HuH-7.5 (cell line): ENCODE measurements at places on chromosomes 4 and X.

GRCh38 chrX:44946771-44947170 lies 73.8 kb downstream of the KDM6A start:
- no peak for DNase-seq

- DNase-seq, result no peak
Observed at GRCh38 chr4:170014359-170015011, 11.7 kb downstream of the MFAP3L start.

- DNase-seq, result no peak
Observed at GRCh38 chr4:153275380-153276276, 68.9 kb upstream of the MND1 start.

DNA sequence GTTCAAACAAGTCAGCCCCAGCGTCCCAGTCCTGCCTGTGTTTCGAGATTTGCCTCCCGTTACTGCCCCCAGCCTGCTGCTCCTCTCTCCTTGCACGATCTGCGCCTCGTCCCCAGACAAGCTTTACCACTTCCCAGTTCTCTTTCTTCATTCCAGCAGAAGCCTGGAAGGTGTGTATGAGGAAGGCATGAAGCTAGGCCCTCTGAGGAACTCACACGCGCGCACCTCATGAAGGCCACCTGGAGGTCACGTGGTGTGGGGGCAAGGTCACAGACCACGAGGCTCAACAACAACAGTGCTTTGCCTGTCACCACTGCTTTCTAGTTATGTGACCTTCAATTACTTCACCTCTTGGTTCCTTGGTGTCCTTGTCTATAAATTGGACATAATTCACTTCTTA lies 181.0 kb downstream of the PALLD start:
- no peak for DNase-seq

- no peak for DNase-seq
Observed at GRCh38 chrX:28997706-28998463, 410.6 kb downstream of the IL1RAPL1 start.

GRCh38 chr4:89299153-89299791 lies 8.3 kb downstream of the GPRIN3 start:
- no peak for DNase-seq

GRCh38 chr4:91113130-91113706 lies 986.0 kb downstream of the CCSER1 start:
- DNase-seq, result no peak

DNA sequence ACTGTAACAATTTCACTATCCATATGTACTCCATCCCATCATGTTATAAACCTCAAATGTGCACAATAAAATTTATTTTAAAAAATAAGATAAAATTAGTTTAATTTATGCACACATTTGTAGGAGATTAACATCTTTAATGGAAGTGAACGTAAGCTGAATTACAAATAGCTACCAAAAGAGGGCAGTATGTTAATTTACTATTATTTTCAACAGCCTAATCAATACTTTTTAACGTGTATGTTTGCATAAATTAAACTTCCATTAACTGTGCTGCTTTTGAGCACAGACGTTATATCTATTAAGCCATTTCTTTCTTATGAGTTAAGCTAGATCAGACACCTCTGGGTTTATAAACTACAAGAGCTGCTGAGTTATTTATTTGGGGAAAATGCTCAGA lies 56.5 kb upstream of the PHKA2 start:
- DNase-seq, result no peak

DNA sequence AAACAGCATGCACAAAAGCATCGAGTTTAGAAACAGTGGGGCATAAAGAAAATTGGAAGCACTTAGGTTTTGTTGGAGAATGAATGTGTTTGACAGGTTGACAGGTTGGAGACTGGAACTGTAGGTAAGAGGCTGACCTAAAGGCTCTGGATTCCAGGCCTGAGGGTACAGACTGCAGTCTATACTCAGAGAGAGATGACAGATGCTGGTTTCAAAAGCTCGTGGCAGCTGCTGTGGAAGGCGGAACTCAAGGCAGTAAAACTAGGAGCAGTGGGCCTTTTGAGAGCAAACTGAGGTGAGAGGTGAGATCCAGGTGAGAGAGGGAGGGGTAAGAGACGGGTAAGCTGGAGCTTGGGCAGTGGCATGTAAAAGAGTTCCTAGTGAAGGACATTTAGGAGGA lies 415.2 kb downstream of the TRIML1 start:
- DNase-seq, result no peak

- DNase-seq, result no peak
Observed at GRCh38 chr4:146943691-146944375, 1.8 kb downstream of the TTC29 start.

- no peak for DNase-seq
Observed at GRCh38 chr4:72690771-72691170, 121.8 kb upstream of the ADAMTS3 start.

DNA sequence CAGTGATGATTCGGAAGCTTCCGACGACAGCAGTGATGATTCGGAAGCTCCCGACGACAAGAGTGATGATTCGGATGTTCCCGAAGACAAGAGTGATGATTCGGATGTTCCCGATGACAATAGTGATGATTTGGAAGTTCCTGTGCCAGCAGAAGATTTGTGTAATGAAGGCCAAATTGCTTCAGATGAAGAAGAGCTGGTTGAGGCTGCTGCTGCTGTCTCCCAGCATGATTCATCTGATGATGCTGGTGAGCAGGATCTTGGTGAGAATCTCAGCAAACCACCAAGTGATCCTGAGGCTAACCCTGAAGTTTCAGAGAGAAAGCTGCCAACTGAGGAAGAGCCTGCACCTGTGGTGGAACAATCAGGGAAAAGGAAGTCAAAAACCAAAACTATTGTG lies 14.2 kb downstream of the CXCR3 start:
- no peak for DNase-seq

DNA sequence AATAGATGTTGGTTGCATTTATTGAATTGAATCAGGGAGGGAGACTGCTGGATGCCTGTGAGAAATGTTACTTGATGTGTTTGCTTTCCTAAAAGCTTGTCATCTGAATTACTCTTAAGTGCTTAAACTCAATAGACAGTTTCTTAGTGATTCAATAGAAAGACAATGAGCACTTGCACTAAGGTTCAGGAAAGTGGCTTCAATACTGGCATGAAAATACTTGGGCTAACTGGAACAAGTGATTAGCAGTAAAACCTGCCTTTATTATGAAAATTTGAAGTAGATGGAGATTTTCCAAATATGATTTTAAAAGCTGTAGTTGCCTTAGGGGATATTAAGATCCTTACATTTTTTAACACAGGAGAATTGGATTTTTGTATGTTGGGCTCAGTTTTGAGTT lies 123.3 kb downstream of the RNF150 start:
- no peak for DNase-seq

- DNase-seq, result no peak
Observed at GRCh38 chr4:37762991-37763368, 63.5 kb upstream of the PGM2 start.

DNA sequence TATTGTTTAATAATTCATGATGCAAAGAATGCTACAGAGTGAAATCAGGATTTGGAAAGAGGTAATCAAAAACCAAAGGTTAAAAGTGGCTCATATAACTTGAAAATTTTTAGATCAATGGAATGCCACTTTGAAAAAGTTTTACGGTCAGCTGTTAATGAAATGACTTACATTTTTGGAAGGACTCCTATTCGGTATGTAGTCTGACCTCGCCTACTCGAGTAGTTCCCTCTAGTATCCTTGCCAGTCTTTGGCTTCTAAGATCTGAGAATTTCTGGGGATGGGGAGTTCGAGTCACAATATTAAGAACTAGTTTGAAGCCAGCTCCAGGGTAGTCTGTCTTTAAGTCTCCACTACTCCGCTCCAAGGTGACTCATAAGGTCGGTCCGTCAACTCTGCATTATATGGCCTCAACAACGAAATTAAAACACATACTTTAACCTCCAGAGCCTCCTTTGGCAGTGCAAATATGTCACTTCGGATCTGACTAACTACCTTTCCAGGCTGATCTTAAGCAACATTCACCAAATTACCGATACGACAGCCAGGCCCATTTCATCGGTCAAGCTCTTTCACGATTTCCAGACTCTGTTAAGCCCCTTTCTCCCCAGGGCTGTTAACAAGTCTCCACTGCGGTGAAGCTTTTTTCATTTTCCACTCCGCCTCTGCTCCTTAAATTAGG lies 733 bp upstream of the NAA15 start:
- no peak for DNase-seq

GRCh38 chr4:86117705-86118302 lies 242.0 kb downstream of the MAPK10 start:
- DNase-seq, result no peak

DNA sequence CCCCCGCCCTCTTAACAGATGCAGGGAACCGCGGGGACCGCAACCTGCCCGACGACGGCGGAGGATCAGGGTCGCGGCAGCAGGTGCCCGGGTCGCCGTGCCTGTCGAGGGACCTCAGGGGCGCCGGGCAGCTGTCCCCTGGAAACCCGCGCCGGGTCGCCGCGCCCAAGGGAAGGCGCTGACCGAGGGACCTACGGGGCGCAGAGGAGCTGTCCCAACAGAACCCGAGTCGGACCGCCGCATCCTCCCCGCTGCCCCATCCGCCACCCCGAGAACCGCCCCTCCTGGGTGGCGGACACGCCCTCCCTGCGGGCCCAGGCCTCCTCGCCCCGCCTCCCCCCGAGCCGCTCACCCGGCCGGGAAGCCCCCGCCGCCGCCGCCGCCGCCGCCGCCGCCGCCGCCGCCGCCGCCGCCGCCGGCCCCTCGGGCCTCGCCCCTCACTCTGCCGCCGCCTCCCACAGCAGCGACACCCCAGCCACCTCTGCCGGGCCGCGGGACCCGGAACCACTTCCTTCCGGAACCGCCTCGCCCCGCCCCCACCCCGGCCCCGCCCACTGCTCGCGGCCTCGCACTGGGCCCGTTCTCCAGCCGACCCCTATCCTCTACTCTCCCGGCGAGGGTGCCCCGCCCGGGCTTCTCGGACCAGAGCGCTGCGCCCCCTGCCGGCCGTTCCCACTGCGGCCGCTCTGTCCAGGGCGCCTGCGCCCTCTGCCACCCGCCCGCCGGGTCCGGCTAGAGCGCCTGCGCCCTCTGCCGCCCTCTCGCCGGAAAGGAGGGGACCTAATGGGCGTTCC lies at the start of gene BCLAF3:
Gene BCLAF3 (minus strand): TSS at position 506 of the 794 bp plus-strand sequence. CDS start 20,797 bp downstream, outside the sequence.
- peak; percentile 84 for DNase-seq

GRCh38 chr4:148444296-148445070 lies 2.3 kb upstream of the NR3C2 start:
- DNase-seq, result peak; percentile 22

- DNase-seq, result peak; percentile 36
Observed at GRCh38 chrX:53089224-53089842, 4.6 kb upstream of the KANTR start.

GRCh38 chr4:142405695-142406498 lies 440.2 kb downstream of the INPP4B start:
- no peak for DNase-seq

GRCh38 chr4:73970011-73970410 lies 11.8 kb downstream of the PF4 start:
- no peak for DNase-seq

DNA sequence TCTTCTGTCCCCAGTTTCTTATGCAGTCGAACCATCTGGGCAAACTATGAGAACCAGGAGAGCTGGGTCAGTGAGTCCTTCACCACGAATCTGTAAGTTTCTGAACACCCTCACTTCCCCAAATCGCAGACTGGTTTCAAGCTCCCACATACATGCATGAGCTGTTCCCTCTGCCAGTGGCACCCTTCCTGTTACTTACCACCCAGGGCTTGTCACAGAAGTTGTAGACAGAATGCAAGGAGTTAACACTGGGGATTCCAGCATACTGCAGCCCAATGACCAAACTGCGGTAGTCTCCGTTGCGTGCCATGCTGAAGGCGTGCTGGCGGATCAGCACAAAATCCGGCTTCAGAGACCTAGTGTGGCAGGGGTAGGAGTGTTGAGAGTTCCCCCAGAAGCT lies 14.6 kb downstream of the SYN1 start:
- DNase-seq, result no peak

- DNase-seq, result no peak
Observed at GRCh38 chr4:99507762-99508161, 3.1 kb upstream of the C4orf17 start.

DNA sequence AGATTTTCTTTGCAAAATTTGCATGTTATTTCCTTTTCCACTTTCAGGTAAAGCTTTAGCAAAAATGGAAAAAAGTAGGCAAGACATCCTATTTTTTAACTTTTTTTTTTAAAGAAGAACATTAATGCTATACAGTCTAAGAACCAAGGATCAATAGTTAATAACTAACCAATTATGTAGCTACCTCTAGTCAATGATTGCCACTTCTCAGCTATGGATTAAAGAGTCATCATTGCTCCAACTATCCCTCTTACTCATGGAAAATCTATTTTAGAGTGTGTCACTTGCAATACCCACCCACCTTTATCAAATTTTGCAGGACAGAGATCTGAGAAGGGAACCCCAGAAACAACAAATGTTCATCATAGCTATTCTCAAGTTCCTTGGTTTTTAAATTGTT lies 223.1 kb downstream of the ANK2 start:
- no peak for DNase-seq
